ENCODE measurements at places on chromosomes 12 and 14.

- peak; percentile 25 for DNase-seq
Measured at GRCh38 chr12:105324704-105325103, 5.8 kb upstream of the C12orf75 start.

DNA sequence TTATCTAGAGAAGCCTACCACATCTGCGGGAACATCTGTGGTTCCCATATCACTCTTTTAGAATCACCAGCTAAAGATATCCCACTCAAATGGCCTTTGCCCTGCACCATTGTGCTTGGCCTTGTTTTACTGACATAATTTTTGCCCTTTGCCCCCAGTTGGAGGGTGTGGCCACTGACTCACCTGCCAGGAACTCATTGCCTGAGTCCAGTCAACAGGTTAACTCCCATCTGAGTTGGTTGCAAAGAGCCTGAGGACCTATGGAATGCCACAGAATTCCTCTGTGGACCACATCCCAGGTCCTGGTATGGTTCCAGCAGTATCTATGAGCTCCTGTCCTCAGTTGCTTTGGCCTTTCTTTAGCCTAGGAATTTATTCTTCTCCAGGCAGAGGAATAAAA is 55.7 kb upstream of the PTGR2 start:
- DNase-seq = peak; percentile 63

DNA sequence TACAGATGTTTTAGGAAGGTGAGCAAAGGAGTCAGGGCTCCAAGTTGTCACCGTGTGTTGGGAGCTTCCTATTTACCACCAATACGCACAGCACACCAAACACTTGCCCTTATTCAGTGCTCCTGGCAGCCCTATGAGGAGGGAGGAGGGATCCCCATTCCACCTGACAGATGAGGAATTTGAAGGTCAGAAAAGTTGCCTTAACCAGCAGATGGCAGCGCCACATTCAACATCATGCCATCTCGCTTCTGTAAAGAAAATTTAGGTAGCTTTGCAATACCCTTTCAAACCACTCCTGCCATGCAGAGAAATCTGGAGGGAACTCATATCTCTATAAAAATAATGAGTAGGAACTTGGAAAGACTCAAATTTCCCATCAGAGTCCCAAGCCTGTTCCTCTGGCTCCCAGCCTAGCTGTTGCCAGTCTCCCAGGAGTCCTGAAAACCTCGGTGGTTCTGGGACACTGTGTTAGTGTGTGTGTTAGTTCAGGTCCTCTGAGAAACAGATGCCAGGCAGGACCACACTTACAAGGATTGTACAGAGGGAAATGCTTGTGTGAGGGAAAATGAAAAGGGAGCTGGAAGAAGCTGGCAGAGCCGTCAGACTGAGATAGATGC is 410.5 kb downstream of the MED13L start:
- no peak for DNase-seq

GRCh38 chr14:93727039-93727740 is 61.1 kb downstream of the PRIMA1 start:
- DNase-seq = no peak

GRCh38 chr12:132143336-132144071 is 615 bp downstream of the DDX51 start:
- peak; percentile 54 for DNase-seq

- DNase-seq = peak; percentile 32
Measured at GRCh38 chr12:85441741-85442140, 161.7 kb downstream of the ALX1 start.

GRCh38 chr12:113057565-113058485 is 1.3 kb downstream of the DTX1 start:
- DNase-seq = no peak

GRCh38 chr12:54988402-54989054 is 4.0 kb upstream of the TESPA1 start:
- DNase-seq = peak; percentile 20

DNA sequence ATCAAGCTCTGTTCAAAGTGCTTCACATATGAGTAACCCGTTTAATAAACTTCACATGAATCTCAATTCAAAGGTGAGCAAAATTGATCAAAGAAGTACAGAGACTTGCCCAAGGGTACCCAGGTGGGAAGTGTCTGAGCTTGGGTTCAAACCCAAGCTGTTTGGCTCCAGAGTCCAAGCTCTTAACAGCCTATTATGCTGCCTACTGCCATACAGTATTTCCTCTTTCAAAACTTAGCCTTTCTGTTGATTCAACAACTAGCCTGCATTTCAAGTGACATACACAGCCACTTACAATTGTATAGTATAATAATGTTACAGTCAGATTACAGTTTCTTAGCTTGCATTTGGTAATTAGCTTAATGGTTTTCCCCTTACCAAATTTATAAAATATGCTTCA is 29.7 kb downstream of the FRMD6 start:
- no peak for DNase-seq

- DNase-seq = no peak
Measured at GRCh38 chr14:70283156-70283555, 76.3 kb downstream of the COX16 start.

DNA sequence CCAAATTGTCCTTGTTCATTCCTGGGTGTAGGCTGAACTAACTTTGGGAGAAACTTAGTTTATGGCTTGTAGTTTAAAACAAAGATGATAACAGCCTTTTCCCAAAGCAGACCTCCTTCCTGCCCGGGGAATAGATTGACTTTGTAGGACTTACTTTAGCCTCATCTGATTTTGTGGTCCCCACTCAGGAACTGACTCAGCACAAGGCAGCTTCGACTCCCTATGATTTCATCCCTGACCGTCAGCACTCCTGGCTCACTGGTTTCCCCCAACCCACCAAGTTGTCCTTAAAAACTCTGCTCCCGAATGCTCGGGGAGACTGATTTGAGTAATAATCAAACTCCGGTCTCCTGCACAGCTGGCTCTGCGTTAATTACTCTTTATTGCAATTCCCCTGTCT is 40.1 kb upstream of the DDHD1 start:
- peak; percentile 38 for DNase-seq

GRCh38 chr12:66392266-66392915 is 90.1 kb downstream of the HELB start:
- no peak for DNase-seq

DNA sequence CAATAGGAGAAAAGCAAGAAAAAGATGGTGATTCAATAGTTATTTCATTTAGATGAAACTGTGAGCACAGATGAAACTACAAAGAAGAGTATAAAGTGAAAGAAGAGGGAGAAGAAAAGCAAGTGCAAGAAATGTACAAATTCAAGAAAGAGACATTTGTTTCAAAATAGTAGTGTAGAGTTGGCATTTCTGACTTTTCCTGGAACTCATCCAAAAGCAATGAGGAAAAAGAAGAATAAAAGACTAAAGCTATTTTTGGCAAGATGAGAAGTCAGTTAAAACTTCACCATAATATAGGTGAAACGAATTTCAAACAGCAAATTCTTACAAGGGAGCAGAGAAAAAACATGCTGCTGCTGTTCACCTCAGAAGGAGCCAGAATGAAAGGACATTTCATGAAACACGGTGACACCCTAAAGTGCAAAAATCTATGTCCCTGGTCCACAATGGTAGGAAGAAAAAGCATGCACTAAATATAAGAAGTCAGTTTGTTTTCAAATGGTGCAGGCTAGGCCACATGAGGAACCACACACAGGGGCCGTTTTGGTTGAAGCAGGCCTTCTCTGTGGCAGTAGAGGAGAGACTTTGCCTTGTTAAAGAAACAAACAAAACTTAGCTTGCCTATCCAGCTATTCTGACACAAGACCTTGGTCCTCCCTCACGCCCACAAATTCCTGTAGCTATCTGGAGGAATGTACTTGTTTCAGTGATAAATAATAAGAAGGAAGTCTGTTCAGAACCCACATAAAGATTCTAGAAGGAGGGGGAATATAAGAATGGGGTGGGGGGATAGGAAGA is 11.1 kb upstream of the CMAS start:
- peak; percentile 6 for DNase-seq

GRCh38 chr14:99884834-99885648 is 91.8 kb downstream of the EML1 start:
- DNase-seq = peak; percentile 79

GRCh38 chr14:68668028-68668427 is 124.8 kb downstream of the ZFP36L1 start:
- DNase-seq = no peak

- DNase-seq = no peak
Measured at GRCh38 chr12:92049403-92049802, 96.2 kb downstream of the BTG1 start.

GRCh38 chr14:26209699-26210098 is 388.1 kb downstream of the NOVA1 start:
- no peak for DNase-seq

DNA sequence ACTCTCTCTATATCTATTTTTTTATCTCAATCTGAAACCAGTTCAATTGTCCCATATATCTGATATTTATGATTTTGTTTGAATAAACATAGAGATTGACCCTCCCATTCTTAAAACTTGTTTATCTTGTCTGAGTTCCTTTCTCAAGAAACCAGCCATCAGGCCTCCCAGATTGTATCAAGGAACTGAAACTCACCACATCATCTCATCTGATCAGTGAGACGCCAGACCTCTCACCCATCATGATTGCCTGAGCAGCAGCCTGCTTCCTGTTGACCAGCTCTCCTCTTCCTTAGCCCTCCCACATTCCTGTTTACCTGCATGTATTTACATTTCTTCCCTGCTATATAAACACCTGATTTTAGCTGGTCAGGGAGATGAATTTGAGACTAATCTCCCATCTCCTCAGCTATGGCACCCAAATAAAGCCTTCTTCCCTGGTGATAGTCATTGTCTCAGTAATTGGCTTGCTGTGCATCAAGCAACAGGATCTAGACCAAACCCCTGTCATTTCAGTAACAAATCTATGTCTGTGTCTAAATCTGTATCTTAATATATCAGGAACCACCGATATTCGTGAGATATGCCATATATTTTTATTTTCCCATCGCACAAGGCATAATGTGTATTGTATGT is 323.6 kb downstream of the TMTC2 start:
- no peak for DNase-seq

DNA sequence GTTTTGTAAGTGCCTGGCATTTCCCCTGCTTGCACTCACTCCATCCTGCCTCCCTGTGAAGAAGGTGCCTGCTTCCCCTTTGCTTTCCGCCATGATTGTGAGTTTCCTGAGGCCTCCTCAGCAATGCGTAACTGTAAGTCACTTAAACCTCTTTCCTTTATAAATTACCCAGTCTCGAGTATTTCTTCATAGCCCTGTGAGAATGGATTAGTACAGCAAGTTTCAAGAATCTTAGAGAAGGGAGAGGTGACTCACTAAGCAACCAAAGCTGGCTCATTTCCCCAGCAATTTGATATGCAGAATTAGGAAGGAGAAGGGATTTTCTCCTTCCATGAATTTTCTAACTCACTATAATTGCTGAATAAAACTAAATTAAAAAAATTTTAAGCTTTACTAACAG is 251.0 kb upstream of the FOXG1 start:
- DNase-seq = no peak

- DNase-seq = no peak
Measured at GRCh38 chr14:77808250-77808649, 8.3 kb downstream of the ADCK1 start.

GRCh38 chr14:88902850-88903249 is 78.4 kb downstream of the TTC8 start:
- no peak for DNase-seq

- peak; percentile 5 for DNase-seq
Measured at GRCh38 chr12:78683031-78683430, 181.5 kb upstream of the SYT1 start.

GRCh38 chr14:96106891-96107290 is 67.7 kb downstream of the C14orf132 start:
- no peak for DNase-seq
